ENCODE measurements at places on chromosomes 4 and X.

DNA sequence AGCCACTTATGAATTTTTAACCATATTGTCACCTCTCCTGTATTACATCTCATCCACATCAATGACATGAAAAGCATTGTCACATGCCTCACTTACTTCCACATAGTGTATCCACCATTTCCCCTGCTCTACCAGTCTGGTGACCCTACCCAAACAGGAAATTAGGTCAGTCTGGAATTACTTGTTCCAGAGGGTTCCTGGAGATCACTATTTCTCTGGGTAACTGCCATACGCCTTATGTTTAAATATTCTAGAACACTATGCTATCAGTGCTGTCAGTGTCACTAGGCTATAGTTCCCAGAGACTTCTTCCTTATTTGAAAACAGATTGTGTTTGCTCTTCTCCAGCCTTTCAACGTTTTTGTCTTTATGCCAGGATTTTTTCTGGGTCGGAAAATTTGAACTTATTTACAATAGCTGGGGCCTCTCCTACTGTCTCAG is 15.0 kb downstream of the SRPX2 start:
- DNase-seq = no peak

DNA sequence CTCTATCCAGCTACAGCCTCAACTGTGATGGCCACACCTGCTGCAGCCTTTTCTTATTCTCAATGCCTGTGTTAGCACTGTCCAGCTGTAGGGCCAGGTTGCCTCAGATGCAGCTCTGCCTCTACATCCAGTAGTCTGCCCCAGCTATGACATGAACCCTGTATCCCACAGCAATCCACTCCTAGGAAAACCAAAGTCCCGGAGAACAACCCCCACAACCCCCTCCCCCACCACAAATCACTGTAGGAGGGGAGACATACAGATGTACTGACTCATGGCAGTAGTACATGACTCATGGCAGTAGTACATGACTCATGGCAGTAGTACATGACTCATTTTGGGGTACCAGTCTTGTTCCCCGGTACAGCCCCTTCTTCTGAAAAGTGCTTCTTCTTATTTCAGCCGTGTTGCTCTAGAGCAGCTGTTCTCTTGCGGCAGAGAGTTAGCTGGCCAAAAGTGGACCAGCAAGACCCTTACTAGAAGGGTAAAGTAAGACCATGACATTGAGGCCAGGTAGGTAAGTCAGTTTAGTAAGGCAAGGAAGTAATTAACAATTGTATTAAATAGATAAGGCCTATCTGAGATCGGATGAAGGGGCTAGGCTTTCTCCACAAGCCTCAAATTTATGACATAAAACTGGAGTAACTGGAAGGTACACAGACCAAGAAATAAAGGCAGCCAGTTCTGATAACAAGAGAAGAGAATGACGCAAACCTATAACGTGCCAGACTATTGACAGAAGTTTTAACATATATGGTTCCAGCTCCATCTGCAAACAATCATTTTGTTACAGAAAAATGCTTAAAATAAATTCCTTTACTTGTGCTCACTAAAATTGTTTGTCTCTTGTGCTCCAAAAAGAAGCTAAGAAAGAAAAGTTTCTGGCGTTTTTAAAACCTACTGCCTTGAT is 221.4 kb downstream of the TACR3 start:
- no peak for DNase-seq

- peak; percentile 46 for DNase-seq
Measured at GRCh38 chrX:57121162-57121755, at the start of gene SPIN2B. TSS of gene SPIN2B (minus strand) at chrX:57121548.

- no peak for DNase-seq
Measured at GRCh38 chr4:89242216-89242615, 65.4 kb downstream of the GPRIN3 start.

GRCh38 chrX:1589356-1590130 is 1.9 kb upstream of the AKAP17A start:
- no peak for DNase-seq

DNA sequence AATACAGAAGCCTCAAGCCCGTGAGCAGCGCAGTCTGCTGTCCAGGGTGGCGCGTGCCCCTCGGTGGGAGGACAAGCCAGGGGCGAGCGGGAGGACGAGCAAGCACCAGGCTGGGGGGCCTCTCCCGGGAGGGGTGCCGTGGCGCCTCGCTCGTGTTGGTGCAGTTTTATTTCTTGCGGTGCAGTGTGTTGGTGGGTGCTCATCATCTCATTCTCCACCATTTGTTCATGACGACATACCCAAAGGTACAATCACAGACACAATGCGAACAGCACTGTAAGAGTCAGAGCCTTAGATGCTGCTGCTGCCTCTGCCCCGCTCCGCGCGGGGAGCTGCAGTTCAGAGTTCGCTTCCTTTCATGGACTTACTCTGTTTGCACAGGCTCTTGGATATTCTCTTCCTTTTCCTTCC is 30.3 kb downstream of the RGS12 start:
- DNase-seq = no peak

- no peak for DNase-seq
Measured at GRCh38 chr4:98480535-98480934, 177.9 kb downstream of the TSPAN5 start.

DNA sequence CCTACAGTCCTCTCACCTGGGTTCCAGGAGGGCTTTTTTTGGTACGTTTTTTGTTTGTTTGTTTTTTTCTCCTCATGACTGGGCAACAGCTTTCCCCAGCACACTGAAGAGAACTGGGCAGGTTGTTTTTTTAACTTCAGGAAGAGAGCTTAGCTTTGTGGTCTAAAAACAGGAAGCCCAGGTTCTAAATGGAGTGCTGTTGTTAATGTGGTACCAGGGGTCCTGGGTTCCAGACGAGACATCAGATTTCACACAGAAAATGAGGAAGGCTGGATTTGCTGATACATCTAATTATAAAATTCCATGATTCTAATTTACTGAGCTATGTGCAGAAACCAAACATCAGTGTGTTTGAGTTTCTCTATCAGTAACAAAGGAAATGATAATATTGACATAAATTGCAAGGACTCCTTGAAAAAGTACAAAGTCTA is 4.2 kb downstream of the MYOZ2 start:
- DNase-seq = no peak

GRCh38 chr4:98310867-98311266 is 49.7 kb downstream of the RAP1GDS1 start:
- no peak for DNase-seq

- DNase-seq = no peak
Measured at GRCh38 chr4:116233971-116234370, 851.4 kb downstream of the TRAM1L1 start.

DNA sequence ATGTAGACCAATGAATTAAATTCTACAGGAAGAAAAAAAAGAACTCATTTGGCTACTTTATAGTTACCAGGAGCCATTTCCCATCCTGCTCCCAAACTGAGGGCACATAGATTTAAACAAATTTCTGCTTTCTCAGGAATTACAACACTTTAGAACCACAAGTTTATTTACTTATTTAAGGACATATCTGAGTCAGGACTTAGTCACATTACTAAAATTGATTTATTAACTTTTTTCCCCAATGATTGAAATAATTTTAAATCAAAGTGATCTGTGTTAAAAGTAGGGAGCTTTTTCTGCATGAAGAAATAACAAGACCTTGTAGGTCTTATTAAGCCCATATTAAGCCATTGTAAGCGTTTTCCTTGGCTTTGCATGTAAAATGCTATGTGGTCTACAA is 291.0 kb upstream of the HAND2 start:
- DNase-seq = no peak

GRCh38 chr4:55592014-55592413 is at the start of gene PDCL2:
TSS of gene PDCL2 (minus strand) at chr4:55592245. CDS start at chr4:55592109, 136 bp downstream.
- no peak for DNase-seq

- DNase-seq = no peak
Measured at GRCh38 chr4:90844241-90844640, 717.0 kb downstream of the CCSER1 start.

GRCh38 chr4:183816882-183817509 is 88.1 kb upstream of the STOX2 start:
- no peak for DNase-seq

DNA sequence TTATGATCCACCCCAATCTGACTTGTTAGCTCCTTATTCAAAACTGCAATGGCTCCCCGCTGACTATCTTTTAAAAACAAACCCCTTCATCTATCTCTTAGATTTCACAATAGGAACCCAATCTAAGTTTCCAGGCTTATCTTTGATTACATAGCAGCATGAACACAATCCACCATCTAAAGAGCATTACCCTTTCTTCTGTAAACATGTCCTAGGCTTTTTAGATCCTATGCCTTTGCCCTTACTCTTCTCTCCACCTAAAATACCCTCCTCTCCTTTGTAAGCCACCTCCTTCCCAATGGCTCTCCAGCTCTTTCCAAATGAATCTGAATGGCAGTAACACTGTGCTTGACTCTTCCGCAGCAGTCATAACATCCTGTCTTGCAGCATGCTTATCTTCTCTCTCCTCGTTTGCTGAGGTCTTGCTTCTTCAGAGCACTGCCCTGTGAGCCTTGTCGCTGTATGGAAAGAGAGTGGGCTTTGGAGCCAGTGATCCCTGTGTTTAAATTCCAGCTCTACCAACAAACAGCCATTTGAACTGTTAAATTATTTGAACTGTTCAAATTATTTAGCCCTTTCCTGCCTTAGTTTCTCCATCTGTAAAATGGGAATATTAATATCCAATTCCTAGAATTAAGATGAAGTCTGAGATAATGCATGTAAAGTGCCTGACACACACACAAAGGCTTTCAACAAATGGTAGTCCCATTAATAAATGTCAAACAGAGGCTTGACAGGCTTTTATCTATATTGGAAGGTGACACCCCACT is 16.2 kb upstream of the TSPAN5 start:
- DNase-seq = no peak

DNA sequence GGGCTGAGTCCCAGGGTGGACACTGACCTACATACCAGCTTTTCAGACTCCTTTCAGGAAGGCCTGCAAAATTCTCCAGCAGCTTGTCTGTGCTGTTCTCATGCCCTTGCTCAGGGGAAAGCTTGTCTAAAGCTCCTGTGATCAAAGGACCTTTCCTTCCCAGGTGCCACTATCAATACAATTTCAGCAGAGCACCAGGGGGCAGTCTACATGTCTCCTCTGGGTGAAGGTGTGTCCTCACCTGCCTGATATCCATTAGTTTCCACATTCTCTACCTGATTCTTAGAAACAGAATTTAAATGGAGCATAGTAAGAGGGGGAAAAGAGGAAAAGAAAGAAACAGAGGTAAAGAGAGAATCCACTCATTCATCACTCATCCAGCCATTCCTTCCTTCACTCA is 114.2 kb downstream of the PPARGC1A start:
- no peak for DNase-seq

DNA sequence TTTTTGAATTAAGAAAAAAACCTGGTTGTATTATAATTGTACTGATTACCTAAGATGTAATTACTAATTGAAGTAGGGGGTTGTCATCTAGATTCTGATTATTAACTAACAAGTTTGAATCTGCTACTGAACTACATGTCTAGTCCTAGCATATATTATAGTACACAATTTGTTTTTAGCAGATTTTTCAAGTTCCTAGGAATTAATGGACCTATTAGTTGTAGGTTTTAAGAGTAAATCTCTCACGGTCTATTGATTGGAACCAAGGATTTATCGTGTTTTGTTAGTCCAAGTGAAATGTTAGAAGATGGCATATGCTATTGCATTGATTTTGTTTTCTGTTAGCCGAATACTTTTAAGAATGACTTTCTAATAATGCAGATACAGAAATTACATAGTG is 20.8 kb downstream of the PTPN13 start:
- DNase-seq = no peak

GRCh38 chrX:72141372-72142004 is 9.8 kb upstream of the RTL5 start:
- no peak for DNase-seq

GRCh38 chrX:68049466-68049865 is 383.8 kb downstream of the OPHN1 start:
- no peak for DNase-seq

DNA sequence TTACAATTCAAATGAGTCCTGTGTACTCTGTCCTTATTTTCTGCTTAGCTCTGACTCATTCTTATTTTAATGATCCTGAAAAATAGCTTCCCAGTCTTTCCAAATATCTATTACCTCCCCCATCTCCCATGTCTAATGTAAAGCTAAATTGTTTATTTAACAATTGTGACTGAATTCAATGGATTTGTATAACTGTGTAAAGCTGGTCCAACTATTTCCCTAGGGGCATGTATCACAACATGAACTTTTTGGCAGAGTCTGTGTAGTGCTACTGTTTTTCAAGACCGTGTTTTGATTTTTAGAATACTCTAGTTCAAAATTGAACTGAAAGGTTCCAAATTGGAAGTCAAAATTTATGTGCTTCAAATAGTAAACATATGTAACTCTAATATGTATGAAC is 67.8 kb downstream of the SPCS3 start:
- no peak for DNase-seq
